ENCODE measurements at places on chromosomes 1 and 21. TPM values are rescaled to one million over a fixed set of nuclear protein-coding genes. Genes with fewer than 3 reads are reported as not detected.

Gene PHTF1
- total RNA-seq: 25.2 TPM

Gene OR10K1
- not detected for total RNA-seq

Gene DDX20
- 18.9 TPM for total RNA-seq

Gene CD34
- not detected for total RNA-seq

Gene NUF2
- total RNA-seq: 81.1 TPM

Gene GNPAT
- 37.9 TPM for total RNA-seq

Gene OR10Z1
- not detected for total RNA-seq

Gene VSIG8
- not detected for total RNA-seq

Gene GPR3
- total RNA-seq: 0.47 TPM

Gene RO60
- 53.8 TPM for total RNA-seq

Gene SMPDL3B
- total RNA-seq: 0.82 TPM

Gene MSH4
- total RNA-seq: 0.21 TPM

Gene SH2D2A
- 84.0 TPM for total RNA-seq

Gene SPRR4
- not detected for total RNA-seq

Gene ABCG1
- total RNA-seq: 6.7 TPM

Gene LDLRAD1
- not detected for total RNA-seq

Gene TIE1
- total RNA-seq: 1.3 TPM

Gene CD160
- total RNA-seq: 2.4 TPM

Gene TAF5L
- 30.7 TPM for total RNA-seq

Gene HSD3B1
- total RNA-seq: not detected

Gene SHC1
- 72.4 TPM for total RNA-seq

Gene MYOG
- not detected for total RNA-seq

Gene CLK2
- 104 TPM for total RNA-seq

Gene CHODL
- total RNA-seq: not detected

Gene HFM1
- total RNA-seq: not detected
